ENCODE measurements at places on chromosomes 2 and 18.

DNA sequence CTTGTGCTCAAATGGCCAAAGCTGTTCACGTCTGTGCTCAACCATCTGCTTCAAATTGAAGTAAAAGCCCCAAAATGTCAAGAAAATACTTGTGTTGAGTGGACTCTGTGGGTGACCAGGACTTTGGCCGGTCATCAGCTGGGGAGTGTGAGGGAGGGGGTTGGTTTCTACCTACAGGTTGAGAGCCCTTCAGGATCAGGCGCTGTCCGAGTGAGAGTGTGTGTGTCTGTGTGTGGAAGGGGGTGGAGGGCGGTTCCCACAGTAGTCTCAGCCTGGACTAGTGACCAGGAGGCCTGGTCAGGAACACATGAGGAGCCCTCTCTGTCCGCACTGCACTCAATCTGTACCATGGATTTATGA, 34.2 kb downstream of the ATOH8 start:
- no peak for DNase-seq

GRCh38 chr2:31233231-31233630, 721 bp upstream of the EHD3 start:
- DNase-seq: no peak

DNA sequence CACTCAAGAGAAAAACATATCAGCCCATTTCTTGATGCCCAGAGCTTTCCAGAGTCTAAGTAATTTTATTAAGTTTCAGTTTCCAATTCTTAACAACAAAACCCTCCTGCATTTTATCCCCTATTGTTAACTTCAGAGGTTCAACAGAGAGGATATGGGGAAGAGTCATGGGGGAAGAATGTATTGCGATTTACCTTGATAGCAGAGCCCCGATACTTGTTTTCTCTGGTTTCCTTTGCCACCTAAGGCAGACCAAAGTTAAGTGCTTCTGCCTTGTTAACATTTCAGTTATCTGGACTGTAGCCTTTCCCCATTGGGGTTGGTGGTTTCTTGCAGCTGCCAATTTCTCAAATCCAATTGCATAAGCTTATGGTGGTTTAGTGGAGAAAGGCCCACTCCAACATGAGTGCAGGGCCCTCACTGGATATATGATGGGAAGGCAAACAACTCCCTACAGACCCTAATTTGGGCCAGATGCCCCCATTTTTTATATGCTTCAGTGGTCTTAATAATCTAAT, 82.0 kb upstream of the ITGB6 start:
- no peak for DNase-seq

DNA sequence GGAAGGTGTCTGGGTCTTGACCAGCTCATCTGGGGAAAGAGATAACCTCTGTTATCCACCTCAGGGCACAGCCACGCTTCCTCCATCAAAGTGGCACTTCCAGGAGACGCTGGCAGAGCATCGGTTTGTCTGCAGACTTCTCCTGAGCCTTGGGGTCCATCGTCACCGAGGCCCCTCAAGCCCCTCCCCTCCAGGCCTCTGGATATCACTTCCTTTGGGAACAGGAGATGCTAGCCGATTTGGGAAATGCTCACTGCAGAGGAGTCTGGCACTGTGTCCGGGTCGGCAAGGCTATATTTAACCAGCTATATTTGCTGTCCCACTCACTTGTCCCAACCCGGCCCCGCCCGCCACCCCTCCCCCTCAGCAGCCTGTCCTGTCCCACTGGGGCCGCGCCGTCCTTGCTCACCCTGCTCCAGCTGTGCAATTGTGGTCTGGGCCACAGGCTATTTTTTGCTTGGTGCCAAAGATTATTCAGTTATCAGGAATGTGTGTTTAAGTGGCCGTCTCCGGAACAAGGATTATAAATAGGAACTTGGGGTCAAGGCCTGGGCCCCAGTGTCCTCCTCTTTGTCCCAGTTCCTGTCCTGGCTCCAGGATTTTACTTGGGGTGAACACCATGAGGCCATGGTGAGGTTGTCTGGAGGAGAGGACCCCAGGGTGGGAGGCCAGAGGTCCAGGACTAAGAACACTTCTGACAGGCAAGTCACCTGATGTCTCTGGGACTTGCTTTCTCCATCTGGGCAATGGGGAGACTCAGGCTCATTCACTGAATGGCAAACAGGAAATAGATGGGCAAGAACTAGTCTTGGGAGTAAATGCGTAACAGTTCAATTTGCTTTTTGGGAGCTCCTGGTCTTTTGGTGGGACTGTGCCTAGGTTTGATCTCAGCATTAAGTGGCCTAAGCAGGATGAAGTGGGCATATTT, 263.6 kb downstream of the DYSF start:
- DNase-seq: no peak

DNA sequence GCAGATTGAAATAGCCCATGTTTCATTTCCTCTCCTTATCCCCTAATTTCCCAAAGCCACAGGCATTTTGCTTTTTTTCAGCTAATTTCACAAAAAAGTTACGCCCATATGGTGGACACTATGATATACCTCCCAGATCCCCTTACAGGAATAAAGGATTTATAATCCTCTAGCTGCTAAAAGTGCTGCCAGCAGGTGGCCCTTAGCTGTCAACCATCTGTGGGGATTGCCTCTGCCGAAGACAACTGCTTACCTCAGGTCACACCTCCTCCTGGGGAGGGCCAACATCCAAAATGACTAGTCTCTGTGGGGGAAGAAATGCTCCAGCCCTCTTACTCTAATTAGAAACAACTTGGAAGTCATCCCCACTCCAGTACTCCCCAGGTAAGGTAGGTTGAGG, 61.0 kb upstream of the EPB41L3 start:
- DNase-seq: no peak

DNA sequence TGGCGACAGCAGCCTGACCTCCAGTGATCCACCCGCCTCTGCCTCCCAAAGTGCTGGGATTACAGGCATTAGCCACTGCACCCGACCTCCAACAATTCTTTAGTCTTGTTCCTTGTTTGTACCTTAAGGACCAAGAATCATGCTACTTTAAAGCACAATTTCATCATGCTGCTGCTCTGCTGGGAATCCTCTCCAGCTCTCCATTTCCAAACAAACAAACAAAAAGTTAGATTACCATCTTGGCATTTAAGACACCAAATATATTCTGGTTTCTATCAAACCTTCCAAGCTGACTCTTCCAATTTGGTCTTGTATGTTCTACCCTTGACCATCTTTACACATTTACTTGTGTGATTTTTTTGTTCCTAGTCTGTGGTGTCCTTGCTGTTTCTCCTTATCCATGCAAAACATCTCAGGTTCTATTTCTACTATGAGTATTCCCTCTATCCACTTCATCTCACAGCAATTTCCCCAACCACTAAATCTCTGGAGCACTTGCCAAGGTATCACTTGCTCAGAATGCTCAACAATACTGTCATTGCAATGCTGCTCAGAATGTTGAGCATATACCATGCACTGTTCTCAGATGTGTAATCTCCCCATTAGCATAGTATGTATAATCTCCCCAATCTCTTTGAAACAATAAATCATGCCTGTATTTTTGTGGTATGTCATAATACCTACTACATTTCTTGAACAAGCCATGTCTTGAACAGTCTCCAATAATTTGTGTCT, 73.2 kb upstream of the GALNT5 start:
- no peak for DNase-seq

DNA sequence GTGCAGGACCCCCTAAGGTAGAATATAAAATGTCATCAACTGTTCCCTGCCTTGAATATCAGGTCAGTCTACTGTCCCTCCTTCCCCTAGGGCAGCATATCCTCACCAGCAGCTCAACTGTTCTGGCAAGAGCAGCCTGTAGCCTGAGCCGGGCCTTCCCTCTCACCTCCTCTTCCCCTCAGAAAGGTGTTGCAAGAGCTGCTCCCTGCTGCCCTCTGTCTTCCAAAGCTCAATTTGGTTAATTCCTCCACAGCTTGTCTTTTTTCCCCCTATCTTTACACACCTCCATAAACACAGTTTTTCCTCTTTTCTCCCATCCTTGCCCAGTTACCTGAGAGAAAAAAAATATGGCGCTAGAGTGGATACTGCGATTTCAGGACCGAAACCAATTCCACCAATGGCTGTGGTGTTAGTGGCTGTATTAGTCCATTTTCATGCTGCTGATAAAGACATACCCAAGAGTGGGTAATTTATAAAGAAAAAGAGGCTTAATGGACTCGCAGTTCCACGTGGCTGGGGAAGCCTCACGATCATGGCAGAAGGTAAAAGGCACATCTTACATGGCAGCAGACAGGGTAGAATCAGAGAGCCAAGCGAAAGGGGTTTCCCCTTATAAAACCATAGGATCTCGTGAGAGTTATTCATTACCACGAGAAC, 184.7 kb downstream of the MREG start:
- DNase-seq: no peak

- DNase-seq: no peak
These were observed 8.1 kb downstream of the FBXO48 start for GRCh38 chr2:68458981-68459380.

DNA sequence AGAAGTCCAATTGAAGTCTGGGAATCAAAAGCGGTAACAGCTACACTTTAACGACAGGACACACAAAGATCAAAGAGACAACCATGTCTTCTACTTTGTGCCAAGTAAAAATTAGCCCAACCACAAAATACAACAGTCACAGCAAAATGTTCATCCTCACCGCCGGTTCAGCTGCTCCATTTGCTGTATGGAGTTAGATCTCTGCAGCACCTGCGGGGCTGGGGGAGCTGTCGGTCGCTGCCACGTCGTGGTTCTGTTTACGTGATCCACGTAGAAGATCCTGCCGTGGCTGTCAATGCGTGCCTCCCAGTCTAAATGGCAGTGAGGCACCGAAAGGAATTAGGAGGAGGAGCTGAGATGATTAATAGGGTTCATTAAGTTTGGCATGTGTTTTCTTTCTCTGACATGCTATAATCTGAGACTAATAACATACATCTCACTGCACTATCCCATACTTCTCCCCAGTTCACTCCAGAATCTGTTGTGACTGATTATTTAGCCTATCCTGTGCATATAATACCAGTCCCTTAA, 136.5 kb upstream of the STK17B start:
- DNase-seq: no peak

DNA sequence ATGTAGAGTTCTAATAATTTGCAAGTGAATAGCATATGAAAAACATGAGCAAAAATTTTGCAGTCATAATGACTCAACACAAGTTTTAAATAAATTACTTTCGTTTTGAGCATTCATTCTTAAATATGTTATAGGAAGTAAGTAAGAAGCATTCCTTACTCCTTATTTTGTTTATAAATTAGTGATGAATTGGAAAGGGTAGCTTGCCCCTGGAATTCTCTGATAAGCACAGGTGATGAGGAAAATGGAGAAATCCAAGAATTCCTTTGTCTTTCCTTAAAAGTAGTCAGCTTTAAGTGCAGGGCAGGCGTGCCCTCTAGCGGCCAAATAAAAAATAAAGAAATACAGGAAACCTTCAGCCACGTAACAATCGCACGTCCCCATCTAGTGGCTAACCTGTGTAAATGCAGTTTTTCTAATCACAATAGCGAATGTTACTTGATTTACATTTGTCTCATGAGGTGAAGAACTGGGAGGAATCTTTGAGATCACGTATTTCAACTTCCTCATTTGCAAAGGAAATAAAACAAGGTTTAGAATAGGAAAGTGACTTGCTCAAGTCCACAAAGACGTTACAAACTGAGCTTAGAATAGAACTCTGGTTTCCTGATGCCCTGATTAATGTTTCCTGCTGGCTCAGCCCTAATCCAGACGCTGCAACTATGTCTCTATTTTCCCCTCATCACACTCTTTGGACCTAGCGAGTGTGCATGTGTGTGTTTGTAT, 47.2 kb upstream of the ZNG1B start:
- DNase-seq: peak; percentile 48

DNA sequence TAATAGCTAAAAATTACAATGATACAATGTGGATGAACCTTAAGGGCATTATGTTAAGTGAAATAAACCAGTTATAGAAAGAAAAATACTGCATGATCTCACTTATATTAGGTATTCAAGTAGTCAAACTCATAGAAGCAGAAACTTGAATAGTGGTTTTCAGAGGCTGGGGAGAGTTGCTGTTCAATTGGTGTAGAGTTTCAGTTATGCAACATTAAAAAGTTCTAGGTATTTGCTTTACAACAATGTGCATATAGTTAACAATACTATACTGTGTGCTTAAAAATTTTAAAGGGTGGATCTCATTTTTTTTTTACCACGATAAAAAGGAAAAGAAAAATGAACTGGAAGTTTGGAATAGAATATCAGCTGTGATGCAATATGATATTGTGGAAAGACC, 479.1 kb downstream of the SPAG16 start:
- no peak for DNase-seq

DNA sequence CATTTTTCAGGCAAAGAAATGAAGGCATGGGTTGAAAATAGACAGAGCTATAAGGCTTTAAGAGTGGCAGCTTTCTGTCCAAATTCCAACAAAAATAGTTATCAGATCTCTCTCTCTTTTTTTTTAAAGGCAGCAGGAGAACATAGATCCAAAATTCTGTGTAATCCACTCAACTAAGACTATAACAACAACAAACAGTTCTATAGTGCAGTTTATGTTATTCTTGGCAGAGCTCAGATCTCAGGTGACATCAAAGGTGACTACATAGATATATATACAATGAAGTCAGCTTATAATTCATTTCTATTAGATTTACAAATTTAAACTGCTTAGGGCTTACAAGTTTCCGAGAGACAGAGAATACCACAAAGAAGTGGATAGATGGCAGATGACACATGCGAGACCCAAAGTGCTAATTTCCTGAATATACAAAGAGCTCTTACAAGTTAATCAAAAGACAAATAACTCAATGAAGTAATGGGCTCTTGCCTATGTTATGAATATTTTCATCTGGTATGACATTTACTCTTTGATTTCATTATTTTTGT, 223.2 kb downstream of the BCL2 start:
- DNase-seq: no peak

DNA sequence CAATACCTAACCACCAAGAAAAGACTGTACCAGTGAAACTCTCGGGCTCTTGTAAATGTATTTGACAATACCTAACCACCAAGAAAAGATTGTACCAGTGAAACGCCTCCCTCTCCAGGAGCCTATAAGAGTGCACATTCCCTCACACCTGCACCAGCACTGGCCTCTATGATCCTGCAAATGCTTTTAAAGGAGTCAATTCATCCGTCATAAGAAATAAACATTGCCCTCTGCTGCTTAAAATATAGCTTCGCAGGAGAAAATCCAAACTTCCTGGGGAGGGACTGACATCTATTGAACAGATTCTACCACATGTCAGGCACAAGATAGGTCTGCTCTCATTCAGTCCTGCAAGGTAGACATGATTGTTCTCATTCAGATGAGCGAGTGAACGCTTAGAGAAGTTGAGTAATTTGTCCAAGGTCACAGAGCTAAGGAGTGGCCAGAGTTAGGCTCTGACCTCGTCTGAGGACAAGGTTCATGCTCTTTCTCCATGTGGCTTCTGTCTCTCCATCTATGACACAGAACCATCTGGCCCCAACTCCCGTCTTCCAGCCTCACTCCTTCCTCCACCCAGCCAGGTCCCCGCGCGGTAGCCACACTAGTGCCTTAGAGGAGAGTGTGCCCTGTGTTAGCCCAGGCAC, 38.7 kb downstream of the MCFD2 start:
- DNase-seq: no peak

DNA sequence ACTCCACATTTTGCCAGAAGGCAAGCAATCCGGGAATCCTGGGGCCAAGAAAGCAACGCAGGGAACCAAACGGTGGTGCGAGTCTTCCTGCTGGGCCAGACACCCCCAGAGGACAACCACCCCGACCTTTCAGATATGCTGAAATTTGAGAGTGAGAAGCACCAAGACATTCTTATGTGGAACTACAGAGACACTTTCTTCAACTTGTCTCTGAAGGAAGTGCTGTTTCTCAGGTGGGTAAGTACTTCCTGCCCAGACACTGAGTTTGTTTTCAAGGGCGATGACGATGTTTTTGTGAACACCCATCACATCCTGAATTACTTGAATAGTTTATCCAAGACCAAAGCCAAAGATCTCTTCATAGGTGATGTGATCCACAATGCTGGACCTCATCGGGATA, 26.8 kb downstream of the B3GNT2 start:
- no peak for DNase-seq

All from activated T-helper 1 cell treated with anti-CD3 and anti-CD28 coated beads, Interleukin-12 subunit alpha, Interleukin-12 subunit beta, Interleukin-2, Interleukin-4 antibody, amounts not matched to agents 30 ng/mL and 10 ng/mL and 1 ng/mL, durations not matched to agents 14 hours and 24 hours and 36 hours (primary cell).